ENCODE measurements at places on chromosomes 16 and 17.

GRCh38 chr16:85550953-85551924 is 61.9 kb upstream of the GSE1 start:
- no peak for DNase-seq

GRCh38 chr16:1335211-1335971 is 1.9 kb downstream of the BAIAP3 start:
- no peak for DNase-seq

- DNase-seq = no peak
Observed at GRCh38 chr17:50824429-50824828, 11.0 kb upstream of the WFIKKN2 start.

DNA sequence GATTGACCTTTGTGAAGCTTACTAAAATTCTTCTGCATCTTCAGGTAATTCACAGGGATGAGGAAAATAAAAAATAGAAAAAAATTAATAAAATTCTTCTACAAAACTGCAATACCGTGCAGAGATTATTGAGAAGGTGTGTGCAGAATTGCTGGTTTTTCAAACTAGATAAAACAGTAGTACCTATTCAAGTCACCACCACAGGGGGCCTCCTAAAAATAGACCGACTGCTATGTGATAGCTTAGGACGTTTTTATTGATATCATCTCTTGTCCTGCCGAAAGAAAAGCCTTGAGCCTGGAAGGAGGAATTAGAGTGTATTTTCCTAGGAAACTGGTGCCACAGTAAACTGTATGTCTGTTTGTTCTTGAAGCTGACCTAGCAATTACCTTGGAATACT is 325.9 kb downstream of the ZFHX3 start:
- no peak for DNase-seq

DNA sequence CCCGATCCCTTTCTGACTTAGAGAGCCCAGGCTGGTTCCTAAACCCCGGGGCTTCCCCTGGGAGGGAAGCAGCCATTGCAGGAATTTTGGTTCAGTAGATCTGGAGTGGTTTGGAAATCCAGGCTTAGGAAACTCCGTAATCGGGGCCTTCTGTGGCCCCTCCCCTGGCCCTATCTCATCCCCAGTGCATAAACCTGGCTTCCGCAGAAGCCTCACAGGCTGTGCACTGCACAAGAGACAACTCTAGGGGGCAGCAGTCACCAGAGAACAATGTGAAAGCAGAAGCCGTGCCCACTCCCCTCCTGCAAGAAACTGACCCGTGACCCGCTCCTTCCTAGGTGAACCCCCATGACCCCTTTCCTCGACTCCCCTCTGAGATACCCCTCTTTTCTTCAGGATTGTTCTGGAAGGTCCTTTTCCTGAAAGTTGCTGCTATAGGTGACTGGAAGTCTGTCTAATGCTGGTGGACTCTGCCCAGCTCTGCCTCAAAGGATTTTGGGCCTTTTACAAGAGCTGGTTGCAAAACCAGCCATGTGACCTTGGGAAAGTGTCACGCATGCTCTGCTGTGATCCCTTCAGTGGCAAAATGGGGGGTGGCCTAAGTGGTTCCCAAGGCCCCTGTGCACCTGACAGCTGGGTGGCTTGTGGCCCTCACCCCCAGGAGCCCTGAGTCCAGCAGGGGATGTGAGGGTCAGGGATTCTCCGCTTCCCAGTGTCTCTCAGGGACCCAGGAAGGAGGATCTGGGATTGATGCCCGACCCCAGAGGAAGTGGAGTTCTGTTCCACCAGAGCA is 14.4 kb downstream of the GUCY2D start:
- DNase-seq = peak; percentile 6

DNA sequence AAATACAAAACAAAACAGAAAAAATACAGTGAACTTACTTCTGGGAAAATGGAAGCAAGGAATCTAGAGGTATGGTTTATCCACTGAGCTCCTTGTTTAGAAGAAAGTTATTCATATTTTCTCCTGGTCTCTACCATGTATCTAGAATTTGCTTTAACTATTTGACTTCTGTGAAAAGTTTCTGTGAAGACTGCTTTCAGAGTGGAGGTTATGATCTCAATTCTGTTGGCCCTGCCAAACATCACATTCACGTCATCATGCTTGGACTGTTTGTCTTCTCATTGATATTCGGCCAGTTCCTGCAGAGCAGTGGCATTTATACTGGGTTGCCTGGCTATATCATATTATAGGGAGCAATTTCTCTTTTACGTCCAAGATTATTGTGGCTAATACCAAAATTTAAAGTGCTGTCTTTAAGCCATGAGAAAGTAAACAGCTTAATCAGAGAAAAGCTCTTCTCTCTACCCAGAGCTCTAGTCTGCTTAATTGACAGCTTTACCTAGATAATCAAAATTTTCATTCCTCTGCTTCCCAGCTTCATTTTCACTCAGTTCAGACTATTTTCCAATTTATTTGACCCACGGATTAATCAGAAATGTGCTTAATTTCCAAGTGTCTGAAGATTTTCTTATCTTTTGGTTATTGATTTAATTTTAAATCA is at the start of gene ABCA8:
ABCA8 (minus strand) TSS at position 212 of the 661 bp plus-strand sequence. CDS start 13,358 bp downstream, outside the sequence.
- no peak for DNase-seq

DNA sequence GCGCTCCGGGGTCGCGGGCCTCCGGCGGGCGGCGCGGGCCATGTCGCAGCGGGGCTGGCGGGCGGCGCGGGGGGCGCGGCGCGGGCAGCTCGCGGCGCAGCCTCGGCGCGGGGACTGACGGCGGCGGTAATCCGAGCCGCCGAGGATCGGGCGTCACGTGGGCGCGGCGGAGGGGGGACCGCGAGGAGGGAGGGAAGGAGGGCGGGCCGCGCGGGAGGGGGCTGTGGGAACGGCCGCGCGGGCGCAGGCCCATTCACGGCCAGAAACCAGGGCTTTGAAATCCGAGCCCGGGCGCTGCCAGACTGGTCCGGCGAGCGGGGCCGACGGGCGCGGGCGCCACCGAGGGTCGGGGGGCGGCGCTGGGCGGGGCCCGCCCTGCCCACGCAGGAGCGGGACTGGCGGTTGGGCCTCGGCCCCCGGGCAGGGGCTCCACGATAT is at the start of gene MTSS2:
MTSS2 (minus strand) TSS at position 116 of the 438 bp plus-strand sequence. CDS start 262 bp downstream, outside the sequence.
- DNase-seq = peak; percentile 20

- no peak for DNase-seq
Observed at GRCh38 chr17:81402981-81403467, 7.8 kb downstream of the BAHCC1 start.

DNA sequence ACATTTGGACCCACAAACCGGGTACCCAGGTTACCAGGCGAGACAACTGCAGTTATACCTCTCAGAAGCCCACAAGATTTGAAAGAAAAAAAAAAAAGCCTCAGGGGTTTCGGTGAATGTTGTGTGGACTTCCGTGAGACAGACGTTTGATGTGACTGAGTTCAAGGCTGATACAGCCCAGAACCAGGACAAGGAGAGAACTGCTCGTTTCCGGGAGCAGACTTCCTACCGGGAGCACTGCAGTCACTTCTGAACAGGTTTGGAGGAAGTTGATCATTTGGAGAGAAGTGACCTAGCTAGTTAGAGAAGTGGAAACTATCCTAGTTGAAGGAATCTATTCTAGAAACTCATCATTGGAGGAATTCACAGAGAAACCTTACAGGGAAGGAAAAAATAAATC is 847 bp downstream of the CKLF start:
- DNase-seq = no peak

- no peak for DNase-seq
Observed at GRCh38 chr16:80656711-80657150, 115.9 kb downstream of the DYNLRB2 start.

- peak; percentile 74 for DNase-seq
Observed at GRCh38 chr17:31274252-31274651, 22.8 kb downstream of the OMG start.

GRCh38 chr16:75074920-75075687 is 41.5 kb downstream of the LDHD start:
- peak; percentile 99 for DNase-seq

DNA sequence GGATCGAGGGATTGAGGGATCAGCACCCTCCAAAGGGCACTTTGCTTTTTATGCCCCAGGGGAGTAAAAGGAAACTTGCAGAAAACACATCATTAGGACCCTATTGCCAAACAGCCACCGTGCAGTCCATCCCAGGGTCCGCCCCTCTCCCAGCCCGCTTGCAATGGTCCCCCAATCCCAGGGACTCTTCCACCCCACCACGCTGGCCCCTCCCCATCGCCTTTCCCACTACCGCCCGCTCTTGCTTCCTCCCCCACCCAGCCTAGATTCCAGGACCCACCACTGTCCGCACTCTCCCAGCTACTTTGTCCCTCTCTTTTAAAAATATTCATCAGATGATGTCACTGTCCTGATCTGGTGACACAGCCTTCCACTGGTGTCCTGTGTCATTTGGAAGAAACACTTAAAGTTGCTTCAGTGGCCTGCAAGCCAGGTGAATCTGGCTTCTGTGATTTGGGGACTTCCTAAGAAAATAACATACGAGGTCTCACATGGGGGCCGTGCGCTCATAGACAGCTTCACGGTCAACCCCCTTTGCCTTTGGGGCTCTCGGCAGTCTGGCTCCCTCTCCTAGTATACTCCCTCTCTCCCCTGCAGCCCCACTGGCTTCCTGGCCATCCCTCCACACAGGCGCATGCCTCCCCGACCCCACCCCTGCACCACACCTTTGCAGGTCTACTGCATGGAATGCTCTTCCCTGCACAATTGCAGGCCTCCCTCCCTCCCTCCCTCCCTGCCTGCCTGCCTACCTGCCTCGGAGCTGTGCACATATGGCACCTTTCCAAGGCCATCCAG is 127.9 kb downstream of the RBFOX3 start:
- DNase-seq = no peak

GRCh38 chr17:7011942-7012254 is 526 bp upstream of the RNASEK start:
- DNase-seq = no peak

GRCh38 chr17:28684963-28685362 is 23.0 kb downstream of the SUPT6H start:
- DNase-seq = no peak

DNA sequence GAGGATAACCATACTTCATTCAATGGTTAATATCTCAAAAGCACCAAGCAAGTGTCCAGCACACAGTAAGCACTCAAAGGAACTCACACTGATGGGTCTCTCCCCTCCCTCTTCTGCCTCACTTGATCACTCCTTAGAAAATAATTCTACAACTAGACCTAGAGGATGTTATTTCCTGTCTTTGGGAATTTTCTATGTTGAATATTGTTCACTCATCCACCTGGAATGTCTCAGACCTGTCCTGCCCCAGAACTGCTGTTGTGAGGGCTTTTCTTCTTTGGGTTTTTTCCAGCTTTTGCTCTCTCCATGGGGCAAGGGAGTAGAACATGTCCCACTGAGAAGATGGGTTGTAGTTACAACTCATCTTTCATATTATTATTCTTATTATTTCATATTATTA is 25.3 kb downstream of the NXPH3 start:
- no peak for DNase-seq

DNA sequence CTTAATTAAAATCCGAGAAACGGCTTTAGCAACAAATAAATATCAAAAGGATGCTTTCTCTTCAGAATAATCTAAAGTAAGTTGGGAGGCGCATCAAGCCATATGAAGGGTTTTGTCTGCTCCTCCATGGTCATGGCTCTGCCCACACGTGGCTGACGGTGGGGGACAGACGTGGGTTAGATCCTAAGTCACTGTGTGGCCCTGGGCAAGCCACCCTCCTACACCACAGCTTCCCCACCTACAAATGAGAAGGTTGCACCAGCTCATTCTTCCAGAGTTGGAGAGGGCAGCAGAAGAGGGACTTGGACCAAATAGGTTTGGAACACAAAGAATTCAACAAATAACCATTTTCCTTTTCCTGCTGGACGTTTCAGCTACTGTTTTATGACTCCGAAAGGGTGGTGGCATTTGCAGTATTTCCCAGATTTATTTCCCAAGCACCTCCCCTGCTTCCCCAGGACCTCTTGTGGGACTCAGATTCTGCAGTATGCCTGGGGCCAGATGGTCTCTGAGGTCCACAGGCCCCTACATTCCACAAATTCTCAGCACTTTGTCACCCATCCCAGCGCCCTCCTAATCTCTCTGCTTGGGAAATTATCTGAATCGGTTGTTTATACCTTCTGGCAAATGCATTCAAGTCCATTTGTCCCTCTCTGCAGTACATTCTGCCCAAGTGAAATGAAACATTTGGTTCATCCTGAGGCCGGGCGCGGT is 17.8 kb downstream of the LRRC75A start:
- no peak for DNase-seq

GRCh38 chr17:44604116-44604761 is 47.0 kb downstream of the FZD2 start:
- no peak for DNase-seq

- no peak for DNase-seq
Observed at GRCh38 chr16:7545251-7545650, 212.6 kb downstream of the RBFOX1 start.

DNA sequence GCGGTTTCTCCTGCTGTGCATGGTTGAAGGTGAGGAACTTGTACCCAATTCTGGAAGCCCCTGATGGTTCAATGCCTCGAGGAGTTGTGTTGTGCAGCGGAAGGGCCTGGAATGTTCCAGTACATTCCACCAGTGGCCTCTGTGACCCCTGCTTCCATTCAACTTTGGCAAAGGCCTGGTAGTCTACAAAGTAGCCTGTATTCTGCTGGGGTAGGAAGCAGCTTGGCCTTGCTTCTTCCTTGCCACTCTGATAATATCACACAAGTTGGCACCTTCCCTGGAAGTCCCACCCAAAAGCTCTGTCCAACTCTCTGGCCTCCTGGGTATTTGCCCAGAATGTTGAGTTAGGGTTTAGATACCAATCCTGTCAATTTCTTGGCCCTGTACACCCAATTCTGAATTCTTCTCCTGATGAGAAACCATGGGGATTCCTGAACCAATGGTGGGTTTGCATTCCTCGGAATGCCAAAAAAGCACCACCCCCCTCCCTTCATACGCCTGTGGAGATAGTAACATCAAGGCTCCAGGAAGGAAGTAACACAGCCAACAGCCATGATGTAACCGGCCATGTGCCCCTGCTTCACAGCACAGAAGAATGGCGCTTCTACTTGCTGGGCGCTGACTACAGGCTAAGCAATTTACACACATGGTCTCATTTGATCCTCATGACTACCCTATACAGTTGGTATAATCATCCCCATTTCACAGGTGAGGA is 11.8 kb upstream of the FAM117A start:
- no peak for DNase-seq

GRCh38 chr17:8176197-8176940 is at the start of gene TMEM107:
Gene TMEM107 (minus strand): TSS chr17:8176380. CDS start chr17:8176286, 94 bp downstream.
- DNase-seq = peak; percentile 64

DNA sequence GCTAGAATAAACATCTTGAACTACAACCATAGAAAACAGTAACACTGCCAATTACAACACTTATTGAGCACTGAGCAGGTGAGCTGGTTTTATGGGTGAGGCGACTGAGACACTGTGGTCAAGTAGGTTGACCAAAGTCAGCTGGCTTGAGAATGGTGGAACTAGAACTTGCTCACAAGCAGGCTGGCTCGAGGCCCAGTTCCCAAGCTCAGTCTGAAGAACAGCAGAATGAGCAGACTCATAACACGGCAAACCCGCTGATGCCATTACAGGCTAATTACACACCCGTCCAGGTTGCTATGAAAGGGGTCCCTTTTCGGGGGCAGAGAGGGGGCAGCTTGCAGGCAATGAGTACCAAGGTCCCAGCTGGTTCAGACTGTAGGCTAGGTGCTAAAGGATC is 6.5 kb downstream of the ZZEF1 start:
- no peak for DNase-seq

- no peak for DNase-seq
Observed at GRCh38 chr17:55641676-55642081, 81.0 kb downstream of the TMEM100 start.

Measured in GF-D8 (cell line).